NCI-H2171 treated with DMSO at 0.1 percent for 48 hours (cell line): ENCODE measurements at places on chromosomes 5 and 9.

DNA sequence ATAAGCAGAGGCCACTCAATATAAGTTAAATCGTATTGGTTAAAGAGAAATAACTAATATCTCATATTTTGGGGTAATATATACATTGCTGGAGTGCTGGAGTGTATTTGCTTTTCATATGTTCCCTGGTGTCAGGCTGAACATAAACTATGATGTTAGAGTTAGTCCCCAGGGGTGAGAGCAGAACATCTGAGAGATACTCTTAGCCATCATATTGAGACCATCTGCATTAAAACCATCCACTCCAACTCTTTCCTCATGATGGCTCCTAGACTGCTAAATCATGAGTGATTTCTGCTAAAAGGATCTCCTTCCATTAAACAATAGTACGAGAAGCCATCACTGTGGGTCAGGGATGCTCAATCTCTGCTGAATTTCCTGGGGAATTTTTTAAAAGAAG is 436.2 kb downstream of the DTWD2 start:
- no peak for DNase-seq

- DNase-seq: no peak
Measured at GRCh38 chr9:38288502-38288901, 104.0 kb upstream of the ALDH1B1 start.

DNA sequence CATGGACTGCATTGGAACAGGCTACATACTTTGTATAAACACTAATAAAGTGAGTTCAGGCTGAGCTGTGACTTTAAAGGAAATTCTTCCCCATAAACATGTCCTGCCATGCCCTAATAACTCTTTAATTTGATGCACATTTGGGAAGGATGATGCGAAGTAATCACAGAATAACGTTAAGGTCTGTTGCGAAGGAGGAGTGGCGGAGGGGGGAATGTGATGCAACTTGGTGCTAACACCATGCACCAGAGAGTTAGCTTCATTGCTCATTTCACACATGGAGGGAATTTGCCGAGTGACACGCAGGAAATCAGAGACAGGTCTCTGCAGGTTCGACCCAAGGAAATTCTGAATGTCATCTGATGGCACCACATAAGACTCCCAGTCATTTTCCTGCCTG is 32.9 kb downstream of the SLIT3 start:
- no peak for DNase-seq

- no peak for DNase-seq
Measured at GRCh38 chr5:135106610-135107471, 72.8 kb upstream of the PITX1 start.

GRCh38 chr5:157870837-157871834 is 12.2 kb upstream of the CLINT1 start:
- DNase-seq: no peak

DNA sequence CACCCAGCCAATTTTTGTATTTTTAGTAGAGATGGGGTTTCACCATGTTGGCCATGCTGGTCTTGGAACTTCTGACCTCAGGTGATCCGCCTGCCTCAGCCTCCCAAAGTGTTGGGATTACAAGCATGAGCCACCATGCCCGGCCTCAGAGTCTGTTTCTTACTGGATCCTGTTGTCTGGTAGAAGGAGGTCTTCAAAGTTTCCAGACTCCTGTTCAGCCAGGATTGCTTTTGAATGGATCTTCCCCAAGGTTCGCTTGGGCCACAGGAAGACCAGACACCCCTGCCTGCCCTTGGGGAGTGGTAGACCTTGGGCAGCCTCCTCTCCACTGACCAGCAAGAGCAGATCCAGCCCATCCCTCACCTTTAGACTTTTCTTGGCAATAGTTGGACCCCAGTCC is 7.6 kb upstream of the LCN2 start:
- DNase-seq: no peak

DNA sequence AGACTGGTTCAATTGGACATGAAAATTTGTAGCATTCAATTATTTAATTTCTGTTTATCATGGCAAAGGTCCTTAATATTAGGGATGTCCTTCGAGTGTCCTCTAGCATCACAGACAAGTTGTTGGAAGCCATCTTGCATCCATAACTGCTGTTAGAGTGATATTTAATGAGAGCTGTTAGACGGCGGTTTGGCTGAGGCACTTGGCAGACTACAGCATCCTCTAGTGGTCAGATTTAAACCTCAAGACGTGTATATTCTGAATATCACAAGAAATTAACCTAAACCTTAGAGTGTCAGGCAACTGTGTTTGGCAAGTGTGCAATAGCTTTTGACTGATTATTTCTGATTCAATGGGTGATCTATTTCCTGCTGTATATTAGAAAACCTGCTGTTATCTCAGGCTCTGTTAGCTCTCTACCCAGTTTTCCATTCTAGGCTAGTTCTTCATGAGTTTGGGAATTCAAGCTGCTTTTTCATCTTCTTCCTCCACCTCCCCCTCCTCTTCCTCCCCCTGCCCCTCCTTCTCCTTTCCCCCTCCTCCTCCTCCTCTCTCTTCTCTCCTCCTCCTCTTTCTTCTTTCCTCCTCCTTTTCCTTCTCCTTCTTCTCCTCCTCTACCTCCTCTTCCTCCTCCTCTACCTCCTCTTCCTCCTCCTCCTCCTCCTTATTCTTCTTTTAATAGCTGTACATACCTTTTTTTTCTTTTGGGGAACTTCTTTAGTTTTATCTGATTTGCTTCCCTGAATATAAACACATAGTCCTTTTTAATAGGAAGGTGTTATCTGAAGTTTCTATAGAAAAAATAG is 8.6 kb downstream of the SPINK1 start:
- peak; percentile 69 for DNase-seq
